ENCODE measurements at places on chromosomes 12 and 14.
A peak's percentile ranks its signal among the peaks of the same experiment; 100 is the strongest.

- no peak for DNase-seq
Measured at GRCh38 chr14:22664261-22664660, 20.1 kb upstream of the OR6J1 start.

DNA sequence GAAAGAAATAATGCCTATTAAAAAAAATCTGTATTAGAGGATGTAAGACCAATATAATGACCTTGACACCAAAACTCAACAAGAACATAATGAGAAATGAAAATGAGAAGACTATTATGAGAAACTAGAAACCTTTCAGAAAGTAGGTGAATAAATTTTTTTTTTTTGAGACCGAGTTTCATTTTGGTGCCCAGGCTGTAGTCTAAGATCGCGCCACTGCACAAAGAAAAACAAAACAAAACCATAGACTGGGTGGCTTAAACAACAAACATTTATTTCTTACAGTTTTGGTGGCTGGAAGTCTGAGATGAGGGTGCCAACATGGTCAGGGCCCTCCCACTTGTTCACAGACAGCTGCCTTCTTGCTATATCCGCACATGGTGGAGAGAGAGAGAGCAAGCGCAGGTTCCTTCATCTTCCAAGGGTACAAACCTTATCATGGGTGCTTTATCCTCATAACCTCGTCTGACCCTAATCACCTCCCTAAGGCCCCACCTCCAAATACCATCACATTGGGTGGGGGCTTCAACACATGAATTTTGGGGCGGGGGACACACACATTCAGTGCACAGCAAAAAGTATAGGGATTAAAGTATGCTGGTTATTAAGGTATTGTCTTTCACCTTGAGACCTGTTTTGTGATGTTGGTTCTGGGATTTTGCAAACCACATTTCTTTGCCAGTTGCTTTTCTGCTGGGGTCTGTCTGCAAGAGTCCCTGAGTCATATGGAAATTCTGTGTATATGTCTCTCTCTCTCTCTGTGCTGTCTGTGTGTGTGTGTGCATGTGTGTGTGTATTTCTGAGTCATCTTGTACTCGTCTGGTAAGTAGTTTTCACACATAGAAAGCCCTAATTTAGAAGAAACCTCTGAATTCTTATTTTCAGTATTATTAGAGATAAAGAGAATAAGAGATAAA is 26.2 kb downstream of the ZCRB1 start:
- DNase-seq, result peak; percentile 84

DNA sequence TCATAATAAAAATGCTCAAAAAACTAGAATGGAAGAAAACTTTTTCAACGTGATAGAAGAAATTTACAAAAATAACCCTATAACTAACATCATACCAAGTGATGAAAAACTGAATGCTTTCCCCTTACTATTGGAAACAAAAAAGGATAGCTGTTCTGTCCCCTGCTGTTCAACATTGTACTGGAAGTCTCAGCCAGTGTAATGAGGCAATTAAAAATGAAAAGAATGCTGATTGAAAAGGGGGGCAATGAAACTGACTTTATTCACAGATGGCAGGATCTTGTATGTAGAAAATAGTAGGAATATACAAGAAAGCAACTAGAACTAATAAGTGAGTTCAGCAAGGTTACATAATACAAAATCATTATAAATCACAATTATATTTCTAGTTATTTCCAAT is 337.9 kb upstream of the KITLG start:
- DNase-seq, result no peak

GRCh38 chr14:88323086-88323522 is at the start of gene KCNK10:
Gene KCNK10, minus strand, starts transcription at chr14:88323269. Its CDS starts 471 bp downstream, at chr14:88322798.
- no peak for DNase-seq

- DNase-seq, result no peak
Measured at GRCh38 chr12:128771681-128772080, 52.1 kb downstream of the SLC15A4 start.

DNA sequence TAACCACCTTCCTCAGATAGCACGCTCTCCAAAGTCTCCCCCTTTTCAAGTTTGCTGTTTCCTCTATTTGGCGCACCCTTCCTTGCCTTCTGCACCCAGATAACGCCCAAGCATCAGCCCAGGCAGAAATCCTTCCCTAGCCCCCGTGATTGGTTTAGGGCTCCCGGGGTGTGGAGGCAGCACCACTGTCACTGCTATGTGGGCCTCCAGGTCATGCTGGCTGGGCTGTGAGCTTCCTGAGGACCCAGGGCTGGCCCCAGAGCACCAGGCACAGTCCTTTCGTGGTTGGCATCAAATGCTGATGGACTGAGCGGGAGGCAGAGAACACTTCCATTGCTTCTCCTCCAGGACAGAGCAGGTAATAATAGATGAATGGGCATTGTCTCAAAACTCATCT is 311.4 kb downstream of the BCL11B start:
- DNase-seq, result no peak

DNA sequence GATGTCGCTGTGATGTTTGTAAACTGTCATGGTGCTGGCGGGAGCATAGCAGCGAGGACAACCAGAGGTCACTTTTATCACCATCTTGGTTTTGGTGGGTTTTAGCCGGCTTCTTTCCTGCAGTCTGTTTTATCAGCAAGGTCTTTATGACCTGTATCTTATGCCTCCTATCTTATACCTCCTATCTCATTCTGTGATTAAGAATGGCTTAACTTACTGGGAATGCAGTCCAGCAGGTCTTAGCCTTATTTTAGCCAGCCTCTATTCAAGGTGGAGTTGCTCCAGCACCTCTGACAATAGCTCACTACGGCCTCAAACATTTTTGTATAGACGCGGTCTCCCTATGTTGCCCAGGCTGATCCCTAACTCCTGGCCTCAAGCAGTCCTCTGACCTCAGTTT is 53.7 kb downstream of the B4GALNT3 start:
- DNase-seq, result no peak

GRCh38 chr12:106866426-106867080 is 89.2 kb upstream of the TMEM263 start:
- DNase-seq, result no peak

DNA sequence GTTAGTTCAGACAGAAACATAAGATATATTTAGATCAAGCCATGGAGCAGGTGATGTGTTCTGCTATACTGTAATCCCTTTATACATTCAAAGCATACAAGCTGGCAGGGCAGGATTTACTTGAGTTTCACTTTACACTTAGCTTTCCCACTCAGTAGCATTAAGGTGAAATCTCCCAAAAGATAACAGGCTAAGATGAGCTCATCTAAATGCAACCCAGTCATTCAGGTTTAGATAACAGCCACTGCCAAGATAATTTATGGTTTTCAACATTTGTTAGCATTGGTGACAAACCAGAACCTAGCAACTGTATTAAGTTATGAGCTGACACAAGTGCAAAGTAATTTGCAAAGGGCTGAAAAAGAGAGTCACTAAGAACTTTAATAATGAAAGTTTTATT is 925.1 kb upstream of the ATXN7L3B start:
- no peak for DNase-seq

DNA sequence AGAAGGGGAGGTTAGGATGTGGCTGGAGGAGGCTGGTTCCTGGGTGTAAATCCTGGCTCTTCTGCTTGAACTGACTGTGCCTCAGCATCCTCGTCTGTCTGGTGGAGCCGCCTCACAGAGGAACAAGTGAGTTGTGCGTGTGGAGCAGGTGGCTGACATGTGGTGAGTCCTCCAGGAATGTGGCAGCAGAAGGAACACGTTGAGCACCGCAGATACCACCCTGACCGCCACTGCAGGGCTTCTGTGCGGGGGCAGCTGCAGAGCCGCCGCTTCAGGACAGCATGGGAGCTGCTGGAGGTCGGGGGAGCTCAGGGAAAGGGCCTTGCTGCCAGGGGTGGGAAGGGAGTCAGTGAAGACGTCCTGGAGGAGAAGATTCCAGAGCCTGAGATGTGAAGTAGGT is 48.9 kb downstream of the TRAF3 start:
- peak; percentile 58 for DNase-seq

DNA sequence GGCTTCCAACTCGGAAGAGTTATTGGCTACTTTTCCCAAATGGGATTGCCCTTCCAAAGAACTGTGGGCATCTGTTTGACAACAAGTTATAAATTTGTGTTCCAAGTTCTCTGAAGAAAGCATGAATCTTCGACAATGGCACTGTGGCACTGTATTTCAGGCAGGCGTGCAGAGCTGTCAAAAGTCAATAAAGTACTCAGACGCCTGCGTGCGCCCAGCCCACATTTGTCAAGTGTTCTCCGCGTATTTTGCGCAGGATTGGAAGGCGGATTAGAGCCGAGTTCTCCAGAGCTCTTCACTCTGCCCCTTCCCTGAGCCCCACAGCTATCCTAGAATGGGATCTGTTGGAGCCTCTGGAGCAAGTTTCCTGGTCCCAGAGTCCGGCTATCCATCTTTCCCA is 103.2 kb downstream of the SLC25A47 start:
- peak; percentile 25 for DNase-seq

Measured in activated effector memory CD4-positive, alpha-beta T cell treated with anti-CD3 and anti-CD28 coated beads, Interleukin-2, amount 50 U/mL, for 16 hours (primary cell).